Esophagus mucosa (tissue), 1 donor: ENCODE measurements at places on chromosomes 5 and 9. TPM values are rescaled to one million over a fixed set of nuclear protein-coding genes. Genes with fewer than 3 reads are reported as not detected.

DNA sequence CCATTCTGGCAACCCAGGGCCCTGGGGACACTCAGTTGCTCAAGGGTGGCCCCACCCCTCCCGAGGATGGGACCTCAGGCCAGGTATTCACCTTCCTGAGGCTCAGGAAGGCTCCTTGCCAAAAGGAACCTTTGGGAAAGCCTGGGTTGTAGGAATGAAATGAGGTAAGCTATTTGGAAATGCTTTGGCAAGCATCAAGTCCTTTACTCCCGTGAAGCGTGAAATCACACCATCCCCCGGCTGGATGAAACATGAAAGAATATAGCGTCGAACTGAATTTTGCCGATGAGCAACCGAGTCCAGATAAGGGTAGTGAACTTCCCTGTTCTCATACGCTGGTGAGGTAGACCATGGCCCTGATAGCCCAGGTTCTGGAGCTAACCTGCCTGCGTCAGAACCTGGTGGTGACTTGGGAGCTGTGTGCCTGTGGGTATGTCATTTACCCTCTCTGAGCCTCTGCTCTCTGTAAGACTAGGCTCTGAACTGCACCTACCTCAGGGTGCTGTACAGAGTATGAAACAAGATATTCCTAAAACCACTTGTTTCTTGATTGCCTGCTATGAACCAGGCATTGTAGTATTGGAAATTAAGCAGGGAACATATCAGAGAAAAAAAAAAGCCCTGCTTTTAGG lies 105.3 kb upstream of the BOD1 start:
- ATAC-seq, result no peak

DNA sequence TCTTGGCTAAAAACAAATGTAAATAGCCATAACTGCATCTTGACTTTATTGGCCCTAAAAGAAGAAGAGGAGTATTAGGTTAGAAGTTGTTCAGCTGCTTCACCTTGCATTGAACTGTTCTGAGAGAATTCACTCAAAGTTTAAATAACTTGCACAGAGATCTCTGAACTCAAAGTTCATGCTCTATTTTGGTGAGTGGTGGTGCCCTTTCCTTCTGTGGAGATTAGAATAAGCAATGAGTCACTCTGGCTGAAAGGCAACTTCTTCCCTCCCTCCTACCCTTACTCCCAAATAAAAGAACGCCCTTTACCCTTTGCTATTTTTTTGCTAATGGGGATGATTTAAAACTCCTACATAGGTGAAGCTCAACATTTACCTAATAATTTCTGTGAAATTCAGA lies 48.9 kb downstream of the ERMP1 start:
- ATAC-seq, result no peak

Gene MPDZ
- total RNA-seq, result 2.2 TPM

DNA sequence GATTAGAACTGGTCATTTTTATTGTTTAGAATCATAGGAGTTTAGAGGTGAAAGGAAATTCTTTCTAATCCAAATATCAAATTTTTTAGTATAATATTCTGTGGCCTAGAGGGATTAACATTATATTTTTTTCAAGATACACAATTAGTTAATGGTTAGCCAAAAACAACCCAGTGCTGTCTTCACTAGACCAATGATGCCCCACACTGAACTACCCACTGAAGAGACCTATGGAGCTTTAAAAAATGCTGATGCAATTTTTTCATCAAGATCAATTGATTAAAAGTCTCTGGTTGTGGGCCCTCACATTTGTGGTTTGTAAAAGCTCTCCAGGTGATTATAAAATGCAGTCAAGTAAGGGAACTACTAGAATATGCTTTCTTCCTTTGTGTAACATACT lies 274.1 kb upstream of the C9orf72 start:
- no peak for ATAC-seq

Gene SLC6A7
- not detected for total RNA-seq

DNA sequence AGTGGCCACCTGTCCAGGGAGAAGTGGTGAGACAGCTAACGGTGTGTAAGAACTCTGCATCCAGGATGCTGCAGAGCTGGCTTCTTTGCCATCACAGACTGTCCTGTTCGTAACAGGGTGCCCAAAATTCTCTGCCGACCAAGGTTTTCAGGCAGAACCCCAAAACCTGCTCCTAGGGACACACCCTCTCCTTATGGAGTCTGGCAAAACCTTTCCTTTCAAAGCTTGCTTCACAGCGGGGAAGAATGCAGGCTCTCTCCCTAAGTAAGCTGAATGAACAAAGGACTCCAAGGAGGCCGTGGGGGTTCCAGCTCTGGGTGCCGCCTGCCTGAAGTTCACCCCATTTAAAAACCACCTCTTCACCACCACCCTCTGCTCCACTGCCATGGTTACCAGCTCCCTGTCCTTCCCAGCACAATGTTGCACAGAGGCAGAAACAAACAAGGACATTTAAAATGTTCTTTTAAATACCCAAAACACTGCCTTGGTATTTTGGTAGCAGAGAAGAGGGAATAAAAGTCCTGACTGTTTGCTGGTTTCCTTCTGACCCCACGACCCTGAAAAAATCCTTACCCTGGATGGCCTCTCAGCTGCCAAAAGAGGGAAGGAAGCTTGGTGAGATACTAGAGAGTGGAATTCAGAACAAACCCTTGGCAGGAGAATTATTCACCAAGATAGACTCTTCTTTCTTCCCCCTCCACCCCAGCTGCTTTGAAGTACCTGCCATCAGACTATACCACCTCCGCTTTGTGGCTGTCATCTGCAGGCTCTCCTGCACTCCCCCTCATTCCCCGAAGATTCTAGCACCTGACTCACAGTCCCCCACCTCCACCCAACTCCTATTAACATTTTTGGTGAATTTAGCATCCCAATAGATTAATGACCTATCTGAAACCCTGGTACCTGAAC lies 7.1 kb upstream of the KLF9 start:
- ATAC-seq, result no peak

GRCh38 chr9:131707733-131708157 lies 32.1 kb downstream of the RAPGEF1 start:
- peak; percentile 69 for ATAC-seq

DNA sequence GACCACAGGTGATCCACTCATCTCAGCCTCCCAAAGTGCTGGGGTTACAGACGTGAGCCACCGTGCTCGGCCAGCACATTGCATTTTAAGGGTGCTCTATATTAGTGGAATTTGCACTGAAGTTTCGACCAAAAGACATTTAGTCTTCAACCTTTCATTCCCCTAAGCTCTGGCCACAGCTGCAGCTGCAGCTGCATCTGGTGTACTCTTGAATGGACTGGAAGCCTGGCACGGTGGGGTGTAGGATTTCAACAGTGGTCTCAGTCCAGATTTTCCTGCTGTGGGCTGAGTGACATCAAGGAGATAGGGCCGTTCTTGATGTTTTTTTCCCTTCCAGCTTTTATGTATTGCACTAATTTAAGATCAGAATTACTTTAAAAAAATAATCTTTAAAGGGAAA lies 255.2 kb downstream of the PDZD2 start:
- no peak for ATAC-seq

Gene NEUROG1
- total RNA-seq, result not detected

GRCh38 chr9:9612755-9613154 lies 1000.0 kb downstream of the PTPRD start:
- ATAC-seq, result no peak

Gene SARDH
- total RNA-seq, result 0.12 TPM

GRCh38 chr9:130927338-130927737 lies 11.7 kb downstream of the FIBCD1 start:
- ATAC-seq, result no peak

DNA sequence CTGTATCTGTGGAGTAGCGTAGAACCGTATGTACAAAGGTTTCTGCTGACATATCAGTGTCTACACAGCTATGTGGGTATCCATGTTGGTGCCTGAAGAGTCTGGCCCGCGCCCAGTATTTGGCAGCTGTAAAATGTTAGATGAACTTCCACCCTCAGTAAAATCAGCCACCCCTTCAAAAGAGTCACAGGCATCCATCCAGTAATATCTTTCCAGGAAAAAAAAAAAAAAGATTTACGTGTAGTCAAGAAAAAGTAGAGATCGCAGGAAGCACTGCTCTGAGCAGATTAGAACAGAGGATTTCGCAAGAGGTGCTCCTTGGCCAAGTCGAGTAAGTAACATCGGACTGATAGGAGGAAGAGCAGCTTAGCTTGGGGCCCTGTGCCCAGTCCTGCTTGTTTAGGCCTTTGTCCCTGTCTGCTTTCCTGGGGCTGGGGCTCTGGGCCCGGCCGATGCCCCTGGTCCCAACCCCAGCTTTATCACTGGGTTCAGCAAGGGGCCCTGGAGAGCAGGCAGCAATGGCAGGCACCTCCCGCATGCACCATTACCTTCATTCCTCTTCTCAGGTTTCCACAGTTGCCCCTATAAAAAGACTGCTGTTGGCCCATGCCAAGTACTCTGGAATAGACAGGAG lies 21.2 kb downstream of the DAPK1 start:
- peak; percentile 34 for ATAC-seq

- ATAC-seq, result no peak
These were observed 3.1 kb downstream of the MAN2A1 start for GRCh38 chr5:109692852-109693251.

- no peak for ATAC-seq
These were observed 1.3 kb downstream of the MINAR2 start for GRCh38 chr5:129748913-129749880.

Gene LECT2
- not detected for total RNA-seq

Gene CNTNAP3
- 8.5 TPM for total RNA-seq

- ATAC-seq, result no peak
These were observed 450.2 kb upstream of the ZNF608 start for GRCh38 chr5:125196481-125197111.

Gene SPATA31C1
- total RNA-seq, result not detected

GRCh38 chr9:120330031-120330430 lies 249.9 kb downstream of the CDK5RAP2 start:
- no peak for ATAC-seq

Gene FOXD1
- total RNA-seq, result 0.88 TPM

- no peak for ATAC-seq
These were observed 2.2 kb upstream of the SHROOM1 start for GRCh38 chr5:132832612-132833011.

DNA sequence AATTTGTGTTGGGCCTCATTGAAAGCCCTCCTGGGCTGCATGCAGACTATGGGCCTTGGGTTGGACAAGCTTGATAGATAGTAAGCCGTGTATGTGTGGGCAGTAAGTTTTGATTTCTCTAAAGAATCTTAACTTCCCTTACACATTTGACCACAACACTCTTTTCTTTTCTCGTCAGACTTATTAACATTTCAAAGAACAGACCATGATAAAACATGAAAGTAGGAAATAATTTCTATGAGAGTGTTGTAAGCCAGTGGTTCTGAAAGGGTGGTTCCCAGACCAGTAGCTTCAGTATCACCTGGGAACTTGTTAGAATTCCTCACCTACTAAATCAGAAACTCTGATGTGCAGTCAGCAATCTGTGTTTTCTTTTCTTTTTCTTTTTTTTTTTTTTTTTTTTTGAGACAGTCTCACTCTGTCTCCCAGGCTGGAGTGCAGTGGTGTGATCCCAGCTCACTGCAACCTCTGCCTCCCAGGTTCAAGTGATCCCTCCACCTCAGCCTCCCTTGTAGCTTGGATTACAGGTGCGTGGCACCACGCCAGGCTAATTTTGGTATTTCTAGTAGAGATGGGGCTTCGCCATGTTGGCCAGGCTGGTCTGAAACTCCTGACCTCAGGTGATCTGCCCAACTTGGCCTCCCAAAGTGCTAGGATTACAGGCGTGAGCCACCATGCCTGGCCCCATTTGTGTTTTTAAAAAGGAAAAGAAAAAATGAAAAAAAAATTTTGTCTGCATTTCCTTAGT lies 20.0 kb upstream of the GCNT1 start:
- no peak for ATAC-seq
